CD8-positive, alpha-beta memory T cell (primary cell): ENCODE measurements at places on chromosomes 4 and X.
A peak's percentile ranks its signal among the peaks of the same experiment; 100 is the strongest.

DNA sequence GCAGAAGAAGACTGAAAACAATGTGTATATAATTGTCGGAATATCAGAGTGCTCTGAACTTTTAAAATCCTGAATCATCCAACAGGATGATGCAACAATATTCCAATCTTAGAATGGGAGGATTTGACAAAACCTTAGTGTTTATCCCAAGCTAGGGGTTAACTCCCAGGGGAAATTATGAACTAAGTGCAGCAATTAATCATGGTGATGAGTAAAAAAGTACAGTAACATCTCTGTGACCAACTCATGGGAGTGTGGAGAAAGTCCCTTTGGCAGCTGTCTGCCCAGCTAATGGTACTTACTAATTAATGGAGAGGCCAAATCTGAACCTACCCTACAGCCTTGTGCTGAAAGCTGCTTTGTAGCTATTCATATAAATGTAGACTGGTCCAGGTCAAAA lies 257.6 kb upstream of the DDX53 start:
- DNase-seq = no peak

DNA sequence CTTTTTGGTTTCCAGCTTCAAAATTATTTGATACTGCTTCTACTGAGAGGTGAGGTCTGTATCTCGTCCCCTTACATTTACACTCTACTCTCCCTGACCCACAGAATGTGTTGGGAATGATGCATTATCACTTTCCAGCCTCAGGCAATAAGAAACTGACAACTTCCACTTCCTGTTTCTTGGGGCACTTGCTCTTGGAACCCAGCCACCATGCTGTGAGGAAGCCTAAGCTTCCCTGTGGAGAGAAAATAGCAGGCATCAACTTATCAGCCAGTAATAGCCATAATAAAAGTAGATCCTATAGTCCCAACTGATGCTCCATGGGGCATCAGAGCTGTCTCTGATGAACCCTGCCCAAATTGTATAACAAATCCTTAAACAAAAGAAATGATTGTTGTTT lies 32.6 kb downstream of the RELL1 start:
- DNase-seq = no peak

DNA sequence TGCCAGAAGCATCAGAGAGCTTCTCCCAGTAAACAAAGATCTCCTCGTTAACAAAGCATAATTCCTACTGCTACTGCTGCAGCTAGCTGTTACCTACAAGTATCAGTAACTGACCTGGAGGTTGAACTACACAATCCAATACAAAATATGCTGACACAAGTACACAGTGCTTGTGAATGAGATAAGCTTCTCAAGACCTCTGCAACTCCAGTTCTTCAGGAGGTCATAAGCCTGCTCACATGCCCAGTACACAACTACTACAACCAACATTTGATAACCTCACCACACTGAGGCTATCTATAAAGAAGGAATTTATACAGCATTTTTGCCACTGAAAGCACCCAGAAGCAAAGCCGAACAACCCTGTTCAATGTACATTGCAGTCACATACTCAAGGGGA lies 66.7 kb upstream of the SMARCAD1 start:
- DNase-seq = no peak

- DNase-seq = no peak
These were observed 116.6 kb upstream of the FAT1 start for GRCh38 chr4:186840222-186840701.

- no peak for DNase-seq
These were observed 2407.1 kb downstream of the ARAP2 start for GRCh38 chr4:33837043-33837838.

DNA sequence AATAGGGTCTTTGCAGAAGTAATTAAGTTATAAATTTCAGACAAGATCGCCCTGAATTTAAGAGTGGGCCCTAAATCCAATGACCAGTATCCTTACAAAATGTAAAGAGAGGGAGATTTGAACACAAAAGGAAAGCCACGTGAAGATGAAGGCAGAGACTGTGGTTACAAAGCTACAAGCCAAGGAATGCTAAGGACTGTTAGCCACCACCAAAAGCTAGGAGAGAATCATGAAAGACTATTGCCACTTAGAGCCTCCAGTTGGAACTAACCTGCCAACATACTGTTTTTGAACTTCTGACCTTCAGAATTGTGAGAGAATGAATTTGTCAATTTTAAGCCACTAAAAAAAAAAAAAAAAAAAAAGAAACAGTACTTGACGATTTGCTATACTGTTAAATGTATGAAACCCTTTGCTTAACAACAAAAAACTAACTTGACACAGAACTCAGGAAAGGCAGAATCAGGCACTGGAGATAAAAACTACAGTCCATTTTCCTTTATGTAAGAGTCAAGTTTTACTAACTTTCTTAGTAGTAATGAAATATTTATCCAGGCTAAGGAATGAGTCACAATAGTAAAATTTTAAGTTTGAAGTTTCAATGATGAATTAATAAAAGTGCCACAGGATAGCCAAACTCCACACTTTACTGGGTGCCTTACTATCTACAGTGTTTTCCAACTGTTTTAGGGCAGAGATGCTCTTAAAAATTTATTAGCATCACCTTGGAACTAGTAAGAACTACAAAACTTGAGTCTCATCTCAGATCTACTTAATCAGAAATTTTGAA lies 25.1 kb downstream of the DHX15 start:
- no peak for DNase-seq

- no peak for DNase-seq
These were observed 627 bp upstream of the HSD17B11 start for GRCh38 chr4:87391576-87392054.

- DNase-seq = no peak
These were observed 60.7 kb upstream of the PLAC1 start for GRCh38 chrX:134718966-134719317.

- DNase-seq = no peak
These were observed 326.8 kb downstream of the INPP4B start for GRCh38 chr4:142519342-142519741.

DNA sequence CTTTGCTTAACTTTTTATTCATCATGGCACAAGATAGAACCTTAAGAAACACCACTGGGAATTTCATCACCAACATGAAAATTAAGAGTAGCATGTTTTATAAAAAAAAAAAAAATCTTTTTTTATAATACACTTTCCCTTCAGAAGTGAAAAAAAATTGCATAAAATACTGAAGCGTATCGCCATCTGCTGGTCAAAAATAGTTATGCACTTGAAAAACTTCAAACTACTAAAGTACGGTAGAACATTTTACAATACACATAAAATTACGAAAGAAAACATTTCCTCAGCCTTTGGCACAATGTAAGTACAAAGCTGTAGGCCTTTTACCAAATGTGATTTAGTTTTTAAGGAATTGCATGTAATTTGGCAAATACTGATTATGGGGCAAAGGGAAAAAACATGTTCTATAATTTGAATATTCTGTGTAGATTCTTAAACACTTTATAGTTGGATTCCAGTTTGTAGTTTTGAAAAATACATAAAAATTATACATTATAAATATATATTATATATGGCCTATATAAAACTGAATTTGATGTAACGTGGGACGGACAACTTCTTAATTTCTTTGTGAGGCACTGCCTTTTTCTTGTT lies 26.5 kb downstream of the HCCS start:
- DNase-seq = no peak

- DNase-seq = no peak
These were observed 45.8 kb upstream of the ARSJ start for GRCh38 chr4:114025176-114025777.

GRCh38 chr4:76203541-76203940 lies 10.1 kb downstream of the SCARB2 start:
- DNase-seq = no peak

DNA sequence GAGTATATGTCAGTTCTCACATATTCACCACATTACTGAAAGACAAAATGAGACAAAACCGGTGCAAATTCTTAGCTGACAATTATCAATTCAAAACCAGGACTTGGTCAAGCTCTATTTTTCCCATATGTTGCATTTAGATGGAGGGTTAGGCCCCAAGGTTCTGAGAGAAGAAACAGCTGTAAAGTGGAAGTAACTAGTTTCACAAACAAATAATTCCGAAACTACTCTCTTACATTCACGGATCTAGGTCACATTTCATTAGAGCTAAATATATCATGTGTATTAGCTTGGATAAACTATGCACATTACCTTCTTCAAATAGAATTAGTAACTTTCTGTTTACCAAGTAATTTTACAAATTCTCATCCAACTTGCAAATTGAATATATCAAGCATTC lies 3.7 kb upstream of the GABRA2 start:
- no peak for DNase-seq

GRCh38 chr4:70674731-70675130 lies 8.4 kb upstream of the JCHAIN start:
- DNase-seq = no peak

DNA sequence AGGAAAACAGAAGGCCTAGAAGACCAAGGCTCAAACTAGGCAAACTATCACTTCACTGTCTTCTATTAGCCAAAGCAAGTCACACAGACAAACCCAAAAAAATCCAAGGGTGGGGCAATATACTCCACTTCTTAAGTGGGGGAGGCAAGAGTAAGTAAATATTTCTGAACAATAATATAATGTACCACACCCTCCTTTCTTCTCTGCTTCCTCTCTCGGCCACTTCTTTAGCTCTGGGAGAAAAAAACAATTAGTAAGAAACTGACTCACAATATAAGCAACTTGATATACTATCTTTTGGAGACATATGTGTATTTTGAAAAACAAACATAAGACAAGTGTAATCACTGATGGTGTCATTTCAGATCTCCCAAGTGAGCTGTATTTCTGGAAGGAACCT lies 14.8 kb downstream of the DCAF8L1 start:
- no peak for DNase-seq

DNA sequence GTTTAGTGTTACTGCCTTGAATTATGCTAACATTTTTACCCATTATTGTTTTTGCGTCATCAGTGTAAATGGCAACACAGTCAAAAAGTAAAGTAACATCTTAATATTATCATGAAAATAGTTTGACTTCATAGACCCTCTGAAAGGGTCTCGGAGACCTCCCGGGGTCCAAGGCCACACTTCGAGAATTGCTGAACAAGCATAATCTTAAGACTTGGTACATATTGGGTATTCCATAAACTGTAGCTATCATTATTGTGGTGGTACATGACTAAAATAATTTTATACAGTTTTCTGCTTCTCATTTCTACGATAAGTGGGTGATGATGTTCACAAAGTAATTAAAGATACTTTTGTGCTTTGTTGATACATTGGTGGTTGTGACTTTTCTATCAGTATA lies 32.6 kb downstream of the FABP2 start:
- no peak for DNase-seq

- DNase-seq = no peak
These were observed 232.8 kb downstream of the TRIML1 start for GRCh38 chr4:188372058-188372457.

- no peak for DNase-seq
These were observed 114.5 kb downstream of the ZAR1 start for GRCh38 chr4:48604527-48604926.

GRCh38 chrX:109844986-109845385 lies 111.9 kb upstream of the ACSL4 start:
- no peak for DNase-seq

- peak; percentile 97 for DNase-seq
These were observed 436 bp upstream of the PPP3CA start for GRCh38 chr4:101347557-101348366.

DNA sequence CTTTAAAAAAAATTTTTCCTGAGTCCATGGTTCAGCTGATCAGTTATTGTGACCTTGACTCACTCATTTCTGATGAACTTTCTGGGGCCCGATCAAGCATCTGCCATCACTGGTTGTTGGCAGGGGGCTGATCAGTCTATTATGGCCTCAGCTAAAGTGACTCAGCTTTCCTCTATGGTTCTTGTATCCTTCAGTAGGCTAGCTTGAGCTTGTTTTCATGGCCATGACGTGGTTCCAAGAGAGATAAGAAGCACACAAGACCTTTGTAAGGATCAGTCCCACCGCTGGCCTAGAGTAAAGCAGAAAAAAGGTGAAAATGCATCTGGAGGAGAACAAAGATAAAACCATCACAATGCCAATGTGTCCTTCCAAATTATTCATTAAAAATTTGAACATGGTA lies 29.8 kb upstream of the EPGN start:
- no peak for DNase-seq

GRCh38 chr4:21209860-21210259 lies 509.6 kb downstream of the PACRGL start:
- DNase-seq = no peak

DNA sequence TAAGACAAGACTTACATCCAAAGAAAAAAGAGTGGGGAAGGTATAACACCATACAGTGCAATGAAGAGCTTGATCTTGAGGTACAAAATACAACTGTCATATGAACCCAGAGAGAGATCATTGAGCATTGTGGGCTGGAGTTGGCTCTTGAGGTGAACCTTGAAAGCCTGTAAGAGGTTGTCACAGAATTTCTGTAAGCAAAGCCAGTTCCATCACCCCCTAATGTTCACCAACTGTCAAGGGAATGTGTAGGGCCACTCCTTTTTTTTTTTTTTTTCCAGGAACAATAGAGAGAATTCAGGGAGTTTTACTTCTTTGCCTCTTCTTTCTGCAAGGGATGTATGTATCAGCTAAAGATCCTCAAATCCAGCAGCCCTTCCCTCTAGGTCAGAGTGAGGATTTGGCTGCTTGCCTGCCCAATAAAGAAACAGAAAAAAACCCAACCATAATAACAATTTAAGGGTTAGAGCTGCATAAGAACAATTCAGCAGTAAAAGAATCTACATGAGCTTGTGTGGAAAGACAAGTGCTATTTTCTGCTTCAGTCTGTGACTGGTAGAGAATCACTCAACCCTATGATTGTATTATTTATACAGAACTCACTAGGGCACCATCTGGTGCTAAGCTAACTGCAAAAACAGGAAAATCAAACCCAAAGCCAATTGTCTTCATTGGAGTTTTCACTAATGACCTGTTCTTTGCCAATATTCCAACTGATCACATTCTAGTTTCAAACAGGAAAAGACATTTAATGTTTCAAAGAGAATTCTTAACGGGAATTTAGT lies 217.5 kb upstream of the TEX13C start:
- DNase-seq = no peak

DNA sequence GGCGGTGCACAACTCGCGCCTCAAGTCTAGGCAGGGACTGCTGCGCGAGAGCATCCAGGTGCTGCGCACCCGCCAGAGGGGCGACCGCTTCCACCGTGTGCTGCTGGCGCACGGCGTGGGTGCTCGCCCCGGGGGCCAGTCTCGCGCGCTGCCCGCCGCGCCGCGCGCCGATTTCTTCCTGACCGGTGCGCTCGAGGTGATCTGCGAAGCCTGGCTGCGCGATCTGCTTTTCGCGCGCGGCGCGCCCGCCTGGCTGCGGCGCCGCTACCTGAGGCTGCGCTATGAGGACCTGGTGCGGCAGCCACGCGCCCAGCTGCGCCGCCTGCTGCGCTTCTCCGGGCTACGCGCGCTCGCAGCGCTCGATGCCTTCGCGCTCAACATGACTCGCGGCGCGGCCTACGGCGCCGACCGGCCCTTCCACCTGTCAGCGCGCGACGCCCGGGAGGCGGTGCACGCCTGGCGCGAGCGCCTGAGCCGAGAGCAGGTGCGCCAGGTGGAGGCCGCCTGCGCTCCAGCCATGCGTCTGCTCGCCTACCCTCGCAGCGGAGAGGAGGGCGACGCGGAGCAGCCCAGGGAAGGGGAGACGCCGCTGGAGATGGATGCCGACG lies 1.3 kb downstream of the CHST7 start:
- peak; percentile 7 for DNase-seq

- no peak for DNase-seq
These were observed 406.5 kb downstream of the IQCM start for GRCh38 chr4:149409146-149409545.
